ENCODE measurements at places on chromosomes 1 and 21.

GRCh38 chr21:44932408-44933181, 7.2 kb upstream of the SLX9 start:
- no peak for DNase-seq

DNA sequence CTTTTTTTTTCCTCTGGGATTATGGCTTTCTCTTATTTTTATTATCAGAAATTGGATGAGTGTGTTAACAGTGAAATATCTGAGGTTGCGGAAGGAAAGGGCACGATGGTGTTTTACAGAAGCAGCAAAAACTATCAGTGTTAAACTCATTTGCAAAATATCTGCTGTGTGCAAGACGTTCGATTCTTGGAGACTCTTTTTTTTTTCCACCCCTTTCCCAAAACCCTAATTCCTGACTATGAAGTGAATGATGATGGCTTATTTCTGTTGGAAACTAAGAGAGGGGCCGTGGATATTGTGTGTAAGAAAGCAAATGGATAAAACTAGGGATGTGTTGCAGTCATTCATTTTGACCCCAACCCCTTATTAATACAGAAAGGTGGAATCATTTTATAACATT, 677 bp downstream of the NCAM2 start:
- DNase-seq, result no peak

- DNase-seq, result peak; percentile 30
Observed at GRCh38 chr21:38733972-38734546, 71.7 kb upstream of the ETS2 start.

- DNase-seq, result no peak
Observed at GRCh38 chr1:82466416-82466815, 665.7 kb downstream of the ADGRL2 start.

DNA sequence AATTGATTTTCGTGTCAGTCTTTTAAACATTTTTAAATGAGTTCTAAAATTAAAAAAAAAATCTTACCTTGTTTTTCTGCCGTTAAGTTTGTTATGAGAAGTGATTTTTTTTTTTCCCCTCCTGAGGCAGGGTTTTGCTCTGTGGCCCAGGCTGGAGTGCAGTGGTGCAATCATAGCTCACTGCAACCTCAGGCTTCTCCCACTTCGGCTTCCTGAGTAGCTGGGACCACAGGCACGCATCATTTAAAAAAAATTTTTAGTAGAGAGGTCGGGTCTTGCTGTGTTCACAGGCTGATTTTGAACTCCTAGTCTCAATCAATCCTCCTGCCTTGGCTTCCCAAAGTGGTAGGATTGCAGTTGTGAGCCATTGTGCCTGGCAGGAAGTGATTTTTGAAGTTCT, 41.1 kb downstream of the MTR start:
- DNase-seq, result no peak

GRCh38 chr1:65265296-65265650, 44.1 kb upstream of the DNAJC6 start:
- DNase-seq, result no peak

DNA sequence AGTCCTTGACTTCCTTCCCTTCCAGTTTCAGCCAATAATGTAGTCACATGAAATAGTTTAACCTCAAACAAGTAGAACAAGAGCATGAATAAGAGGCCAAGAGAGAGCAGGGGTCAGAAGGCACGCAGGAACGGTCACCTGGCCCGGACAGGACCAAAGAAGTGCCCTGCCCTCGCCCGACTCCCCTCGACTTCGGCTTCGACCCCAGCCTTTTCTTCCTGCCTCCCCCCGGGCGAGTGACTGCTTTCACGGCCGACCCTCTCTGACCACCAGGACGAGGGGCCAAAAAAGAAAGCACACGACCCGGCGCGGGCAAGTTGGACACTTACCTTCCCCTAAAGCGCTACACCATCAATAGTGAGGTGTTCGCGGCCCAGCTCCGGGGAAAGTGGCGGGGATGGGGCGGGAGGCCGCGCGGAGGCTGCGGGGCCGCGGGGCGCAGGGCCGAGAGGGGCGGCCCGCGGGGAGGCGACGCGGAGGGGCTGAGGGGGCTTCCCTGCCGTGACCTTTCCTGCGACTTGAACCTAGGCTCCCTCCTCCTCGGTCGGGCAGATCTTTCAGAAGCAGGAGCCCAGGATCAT, 519 bp downstream of the RERE start:
- no peak for DNase-seq

DNA sequence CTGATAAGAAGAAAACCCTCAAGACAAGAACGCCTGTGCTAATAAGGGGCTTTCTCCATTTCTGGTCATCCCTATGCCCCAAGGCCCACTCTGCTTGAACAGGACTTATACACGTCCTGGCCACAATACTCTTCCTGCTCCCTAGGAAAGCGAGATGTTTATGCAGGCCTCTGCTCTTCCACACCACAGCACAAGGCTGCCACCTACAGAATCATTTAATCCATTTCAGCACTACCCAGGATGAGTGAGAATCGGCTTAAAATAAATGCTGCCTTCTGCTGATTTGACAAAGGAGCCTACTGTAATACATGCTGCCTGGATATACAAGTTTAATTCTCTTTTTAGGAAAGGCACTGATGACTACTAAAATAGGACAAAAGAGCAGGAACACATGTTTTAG, 29.4 kb downstream of the FRRS1 start:
- DNase-seq, result peak; percentile 15

DNA sequence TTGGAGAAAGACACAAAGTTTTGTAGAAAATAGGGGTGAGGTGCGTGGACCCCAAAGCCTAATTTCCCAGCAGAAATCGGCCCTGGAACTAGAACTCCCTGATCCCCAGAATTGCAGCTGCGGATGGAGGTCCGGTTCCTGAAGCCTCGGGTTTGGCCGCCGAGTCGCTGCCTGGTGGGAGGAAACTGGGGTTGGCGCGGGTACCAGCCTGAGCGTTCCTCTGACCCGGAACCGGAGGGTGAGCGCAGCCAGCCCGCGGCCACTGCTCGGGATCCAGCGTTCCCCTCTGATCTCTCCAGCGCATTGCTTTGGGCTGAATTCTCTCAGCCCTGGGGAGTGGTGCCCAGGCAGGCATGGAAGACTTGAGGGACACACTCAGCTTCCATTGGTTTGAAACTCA, 1.6 kb downstream of the ST6GALNAC5 start:
- DNase-seq, result no peak

DNA sequence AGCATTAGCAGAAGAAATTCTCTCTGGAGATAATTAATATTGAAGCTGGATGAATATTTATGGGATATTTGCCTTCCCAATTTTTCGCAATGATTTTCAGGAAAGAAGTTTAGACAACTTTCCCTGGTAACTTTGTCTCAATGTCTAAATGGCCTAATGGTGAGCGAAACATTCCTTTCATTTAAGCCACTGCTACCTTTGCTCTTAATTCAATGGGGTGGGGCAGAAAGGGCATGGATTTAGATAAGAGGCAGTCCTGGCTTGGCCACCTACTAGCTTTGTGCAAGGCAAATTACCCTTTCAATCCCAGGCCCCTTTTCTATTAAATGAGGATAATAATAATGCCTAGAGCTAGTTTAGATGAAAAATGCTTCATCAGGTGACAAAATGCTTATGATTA, 27.1 kb upstream of the LYST start:
- DNase-seq, result no peak

DNA sequence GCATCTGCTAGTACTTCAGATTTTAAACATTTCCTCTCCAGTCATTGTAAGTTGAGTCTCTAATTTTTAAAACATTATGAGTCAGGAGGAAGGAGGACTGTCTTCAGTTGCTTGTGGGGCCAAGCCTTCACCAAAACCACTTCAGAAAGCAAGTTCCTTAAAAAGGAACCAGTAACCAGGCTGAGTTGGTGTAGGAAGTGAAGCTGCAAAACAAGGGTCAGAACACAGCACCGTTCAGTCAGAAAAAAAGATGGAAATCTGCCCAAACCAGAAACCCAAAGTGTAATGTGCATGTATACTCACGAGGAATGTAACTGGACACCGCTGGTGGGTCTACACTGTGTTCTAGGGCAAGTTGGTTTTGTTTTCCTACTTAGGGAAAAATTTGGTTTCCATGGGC, 402.1 kb downstream of the SETD4 start:
- DNase-seq, result peak; percentile 49

GRCh38 chr1:39132505-39133339, 71.8 kb upstream of the MACF1 start:
- DNase-seq, result no peak

DNA sequence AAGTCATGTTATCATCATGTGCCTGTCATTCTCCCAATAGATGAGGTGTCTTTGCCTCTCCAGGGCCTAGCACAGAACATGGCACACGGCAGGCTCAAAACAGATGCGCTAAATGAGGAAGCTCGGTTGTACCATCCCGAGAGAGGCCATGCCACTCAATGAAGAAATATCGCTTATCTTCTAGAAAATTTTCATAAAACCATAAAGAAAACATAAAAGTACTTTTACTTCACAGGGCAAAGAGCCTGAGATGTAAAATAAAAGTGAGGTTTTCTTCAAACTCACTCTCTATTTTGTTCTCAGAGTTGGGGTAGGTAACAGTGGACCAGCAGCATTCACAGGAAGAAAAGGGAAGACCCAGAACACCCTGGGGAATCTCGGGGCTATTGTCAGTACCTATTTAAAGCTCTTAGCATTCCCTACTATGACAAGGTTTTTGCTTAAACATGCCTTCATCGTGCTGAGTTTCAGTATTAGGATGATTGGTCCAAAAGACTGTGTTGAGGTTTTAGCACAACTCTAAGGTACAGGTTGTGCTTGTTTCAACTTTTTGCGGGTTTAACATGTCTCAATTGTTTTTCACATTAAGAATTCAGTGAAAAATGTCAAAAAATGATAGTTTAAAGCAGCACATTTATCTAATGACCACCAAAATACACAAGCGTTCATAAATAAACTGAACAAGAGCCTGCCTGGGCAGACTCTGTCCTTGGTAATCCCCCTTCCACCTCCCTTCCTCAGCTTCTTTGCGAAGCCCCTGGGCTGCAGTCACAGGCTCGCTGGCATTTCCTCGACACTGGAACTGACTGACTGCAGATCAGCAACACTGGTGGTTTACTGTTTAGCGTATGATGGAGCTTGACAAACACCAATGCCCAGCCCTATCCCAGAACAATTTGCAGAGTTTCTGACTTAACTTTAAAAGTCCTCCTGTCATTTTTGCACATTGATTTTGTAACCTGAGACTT, 55.6 kb downstream of the COQ8A start:
- DNase-seq, result no peak

DNA sequence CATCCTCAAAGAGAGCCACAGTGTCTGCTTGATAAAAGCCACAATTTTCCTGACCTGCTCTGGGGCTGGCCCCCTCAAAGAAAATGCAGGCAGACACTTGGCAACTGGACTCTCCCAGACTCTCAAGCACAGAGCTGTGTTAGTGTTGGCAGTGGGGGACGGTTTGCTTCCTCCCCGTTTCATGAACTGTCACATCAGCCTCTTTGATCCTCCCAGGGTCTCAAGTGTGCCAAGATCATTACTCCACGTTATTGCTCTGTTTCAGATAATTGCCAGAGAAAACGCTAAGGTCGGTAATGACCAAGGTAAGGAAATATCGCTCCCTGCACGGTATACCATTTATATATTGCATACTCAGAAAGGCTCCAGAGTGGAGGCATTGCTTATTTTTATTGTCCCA, 138.8 kb downstream of the NTMT2 start:
- no peak for DNase-seq

DNA sequence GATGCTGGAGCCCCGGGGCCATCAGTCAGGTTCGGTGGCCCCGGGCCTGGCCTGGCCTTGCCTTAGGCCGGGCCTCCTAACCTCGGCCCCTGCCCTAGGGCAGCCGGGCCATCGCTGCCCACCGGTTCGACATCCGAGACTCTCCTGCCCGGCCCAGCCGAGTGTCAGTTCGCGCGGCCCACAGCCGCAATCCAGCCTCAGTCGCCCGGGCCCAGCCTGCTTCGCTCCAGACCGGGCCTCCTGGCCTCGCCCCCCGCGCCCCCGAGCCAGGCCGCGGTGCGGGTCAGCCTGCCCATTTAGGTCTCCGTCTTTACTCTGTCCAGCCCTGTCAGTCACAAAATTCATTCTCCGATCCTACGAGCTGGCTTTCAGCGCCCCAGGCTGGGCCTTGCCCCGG, 777 bp downstream of the LRRC41 start:
- DNase-seq, result no peak

- peak; percentile 48 for DNase-seq
Observed at GRCh38 chr1:205925736-205926135, 17.5 kb downstream of the SLC26A9 start.

GRCh38 chr1:64505232-64505943, 35.5 kb downstream of the CACHD1 start:
- DNase-seq, result no peak

Measured in AG09319 (cell line).